ENCODE measurements at places on chromosomes 11 and 22.

DNA sequence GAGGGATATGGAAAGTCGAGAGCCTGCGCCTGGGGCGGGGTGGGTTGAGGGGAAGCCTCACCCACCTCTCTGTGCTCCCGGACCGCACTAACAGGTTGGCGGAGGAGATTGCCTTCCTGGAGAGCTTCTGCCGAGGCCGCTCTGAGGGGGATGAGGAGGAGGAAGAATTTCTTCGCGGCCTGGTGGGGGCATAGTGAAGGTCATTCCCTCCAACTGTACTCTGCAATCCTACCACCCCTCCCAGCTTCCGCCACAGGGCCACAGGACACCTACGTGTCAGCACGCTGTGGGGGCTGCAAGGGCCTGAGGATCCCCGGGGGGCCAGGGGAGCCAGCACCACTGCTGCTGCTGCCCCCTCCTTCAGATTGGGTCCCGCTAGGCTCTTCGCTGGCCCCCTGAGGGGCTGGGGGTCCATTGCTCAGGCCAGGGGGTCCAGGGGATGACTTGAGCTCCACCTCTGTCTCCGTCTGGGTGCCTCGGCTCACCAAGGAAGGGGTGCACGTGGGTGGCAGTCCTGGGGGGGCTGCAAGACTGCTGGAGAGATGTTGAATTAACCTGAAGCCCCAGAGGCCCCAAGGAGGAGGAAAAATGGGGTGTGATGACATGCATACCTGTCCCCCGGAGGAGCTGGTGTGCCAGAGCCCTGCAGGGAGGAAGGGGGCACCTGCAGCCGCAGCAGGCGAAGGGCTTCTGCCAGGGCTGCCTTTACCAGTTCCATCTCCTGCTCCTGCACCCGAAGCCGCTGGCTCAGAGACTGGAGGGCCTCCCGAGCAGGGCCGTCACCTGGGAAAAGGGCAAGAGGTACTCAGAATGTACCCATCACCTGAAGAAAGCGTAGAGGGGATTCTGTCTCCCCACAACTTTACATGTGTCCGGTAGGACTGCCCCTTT, 1.5 kb downstream of the EML3 start:
- DNase-seq = no peak

- no peak for DNase-seq
Observed at GRCh38 chr11:1827095-1827813, 7.5 kb upstream of the SYT8 start.

GRCh38 chr11:60875366-60876167, 8.2 kb downstream of the ZP1 start:
- DNase-seq = no peak

DNA sequence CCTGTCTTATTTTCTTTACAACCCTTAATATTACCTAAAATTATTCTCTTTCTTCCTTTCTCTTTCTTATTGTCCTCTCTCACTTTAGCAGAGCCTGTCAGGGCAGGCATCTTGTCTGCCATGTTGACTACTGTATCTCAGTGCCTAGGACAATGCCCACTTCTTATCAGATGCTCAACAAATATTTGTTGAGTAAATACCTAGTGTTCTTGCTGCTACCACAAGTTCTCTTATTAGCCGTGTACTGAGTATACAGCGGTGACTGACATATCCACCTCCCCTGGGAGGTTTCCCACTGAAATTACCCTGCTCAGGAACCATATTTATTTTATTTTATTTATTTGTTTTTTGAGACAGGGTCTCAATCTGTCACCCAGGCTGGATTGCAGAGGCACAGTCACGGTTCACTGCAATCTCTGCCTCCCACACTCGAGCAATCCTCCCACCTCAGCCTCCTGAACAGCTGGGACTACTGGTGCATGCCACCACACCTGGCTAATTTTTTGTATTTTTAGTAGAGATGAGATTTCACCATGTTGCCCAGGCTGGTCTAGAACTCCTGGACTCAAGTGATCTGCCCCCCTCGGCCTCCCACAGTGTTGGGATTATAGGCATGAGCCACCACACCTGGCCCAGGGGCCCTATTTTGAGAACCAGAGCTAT, 6.7 kb downstream of the HPX start:
- DNase-seq = no peak

DNA sequence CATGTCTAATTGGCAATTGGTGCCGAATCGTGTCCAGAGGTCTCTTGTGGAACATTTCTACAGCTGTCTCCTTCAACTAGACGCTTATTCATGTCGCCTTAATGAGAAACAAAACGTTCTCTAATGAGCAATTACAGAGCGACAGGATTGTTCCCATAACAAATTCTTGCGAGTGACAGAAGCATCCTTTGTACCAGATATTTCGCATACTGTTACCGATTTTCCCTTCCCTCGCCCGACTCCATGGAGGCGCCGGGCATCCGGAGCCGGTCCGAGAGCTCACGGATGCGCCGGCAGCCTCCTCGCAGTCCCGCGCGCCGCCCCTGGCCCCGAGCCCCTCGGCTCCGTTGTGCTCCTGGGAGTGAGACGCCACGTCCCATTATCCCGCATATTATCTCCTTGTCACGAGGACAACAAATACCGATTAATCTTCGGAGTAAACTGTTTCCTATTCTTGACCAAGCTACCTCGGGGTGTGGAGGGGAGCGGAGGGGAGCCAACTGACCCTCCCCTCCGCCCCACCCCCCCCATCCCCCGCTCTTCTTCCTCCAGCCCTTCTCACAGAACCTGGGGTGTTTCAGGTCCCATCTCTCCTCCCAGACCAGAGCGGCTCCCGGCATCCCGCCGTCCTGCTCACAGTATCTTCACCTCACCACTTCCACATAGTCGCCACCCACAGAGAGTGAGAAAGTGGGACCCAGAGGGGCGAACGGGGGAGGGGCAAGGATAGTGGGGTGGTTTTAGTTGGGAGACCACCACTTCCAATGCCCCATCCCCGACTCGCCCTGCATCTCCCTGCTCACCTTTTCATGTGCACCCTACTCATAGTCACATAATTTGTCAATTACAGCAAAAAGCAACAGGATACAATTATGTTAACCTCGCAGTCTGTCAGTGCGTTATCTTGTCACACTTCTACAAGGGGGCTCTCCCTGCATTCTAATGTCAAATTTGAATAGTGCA, 11.4 kb downstream of the PAX6 start:
- no peak for DNase-seq

All from AG09319 (cell line).